ENCODE measurements at places on chromosomes 7 and 10.

DNA sequence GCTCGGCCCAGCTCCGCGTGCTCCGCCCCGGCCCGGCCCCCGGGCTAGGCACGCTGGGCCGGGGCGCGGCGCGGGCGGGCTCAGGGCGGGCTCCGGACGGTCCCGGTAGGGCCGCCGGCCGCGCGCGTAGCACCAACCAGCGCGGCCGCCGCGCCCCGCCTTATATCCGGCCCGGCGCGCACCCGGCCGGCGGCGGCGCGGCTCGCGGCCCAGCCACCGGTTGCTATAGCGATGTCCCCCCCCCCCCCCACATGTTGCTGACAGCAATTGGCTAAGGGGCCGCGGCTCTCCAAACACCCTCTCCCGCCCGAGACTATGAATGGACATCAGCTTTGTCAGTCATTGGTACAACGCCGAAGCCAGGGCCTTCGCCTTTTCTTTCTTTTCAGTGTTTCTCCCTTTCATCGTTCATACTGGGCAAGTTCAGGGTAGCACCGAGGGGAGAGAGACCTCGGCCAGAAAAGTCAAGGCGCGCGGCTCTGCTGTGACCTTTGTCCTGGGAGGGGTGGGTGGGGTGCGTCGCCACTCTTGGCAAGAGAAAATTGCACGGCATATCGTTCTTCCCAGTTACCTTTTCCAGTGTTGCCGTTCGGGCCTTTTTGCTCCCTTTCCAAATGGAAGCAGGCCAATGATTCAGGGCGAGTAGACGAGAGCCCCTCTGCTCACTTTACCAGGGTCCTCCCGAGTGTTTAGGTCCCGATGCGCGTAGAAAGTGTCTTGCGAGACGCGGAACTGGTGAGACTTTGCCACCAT, 354.2 kb downstream of the DNAJB6 start:
- DNase-seq: no peak

GRCh38 chr7:142413280-142414000, 155.6 kb upstream of the PRSS58 start:
- no peak for DNase-seq

- no peak for DNase-seq
These were observed 348.9 kb downstream of the PTPRN2 start for GRCh38 chr7:158238616-158239289.

DNA sequence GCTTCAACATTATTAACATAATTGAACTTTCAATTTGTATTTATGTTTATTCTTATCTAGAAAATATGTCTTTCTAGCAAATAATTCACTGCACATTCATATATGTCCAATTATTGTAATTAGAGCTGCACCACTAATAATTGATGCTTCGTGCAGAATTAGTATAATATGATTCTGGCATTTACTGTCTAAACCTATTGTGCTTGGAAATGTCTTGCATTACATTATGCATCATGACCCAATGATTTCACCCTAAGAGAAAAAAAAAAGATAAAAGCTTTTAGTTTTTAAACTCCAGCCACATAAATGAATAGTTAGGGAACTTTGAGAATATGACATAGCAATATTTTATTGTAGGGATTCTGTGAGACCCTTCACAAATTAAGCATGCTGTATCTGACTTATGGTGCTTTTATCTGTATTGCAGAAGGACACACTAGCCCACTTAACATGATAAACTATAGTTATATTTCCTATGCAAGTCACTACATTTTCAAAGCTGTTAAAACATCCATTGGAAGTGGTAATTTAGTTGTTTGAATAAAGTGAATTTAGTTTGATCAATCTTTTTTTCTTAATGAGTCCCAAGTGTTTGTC, 1609.1 kb downstream of the REEP3 start:
- no peak for DNase-seq

DNA sequence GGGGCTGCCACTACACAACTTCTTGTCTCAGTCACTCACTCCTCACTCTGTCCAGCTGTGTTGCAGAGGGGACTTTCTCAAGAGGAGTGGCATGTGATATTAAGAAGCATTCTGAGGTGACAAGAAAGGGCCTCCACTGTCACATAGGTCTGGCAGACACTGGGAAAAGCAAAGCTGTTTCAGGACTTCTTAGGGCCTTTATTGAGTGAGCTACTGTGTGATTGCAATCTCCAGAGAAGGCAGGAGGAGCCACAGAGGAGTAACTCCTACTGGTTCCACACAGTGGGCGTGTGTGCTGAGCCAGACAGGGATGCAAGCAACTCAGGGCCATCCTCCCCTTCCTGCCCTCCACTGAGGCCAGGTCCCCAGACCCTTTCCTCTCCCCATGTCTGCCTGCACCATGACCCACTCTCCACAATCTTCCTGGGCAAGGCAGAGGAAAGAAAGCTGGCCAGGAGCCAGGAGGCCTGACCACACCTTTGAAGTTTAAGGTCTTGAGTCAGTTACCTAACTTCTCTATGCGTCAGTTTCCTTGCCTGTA, 262.0 kb upstream of the ZMIZ1 start:
- no peak for DNase-seq

GRCh38 chr10:43347997-43348396, 23.4 kb upstream of the FXYD4 start:
- DNase-seq: no peak

DNA sequence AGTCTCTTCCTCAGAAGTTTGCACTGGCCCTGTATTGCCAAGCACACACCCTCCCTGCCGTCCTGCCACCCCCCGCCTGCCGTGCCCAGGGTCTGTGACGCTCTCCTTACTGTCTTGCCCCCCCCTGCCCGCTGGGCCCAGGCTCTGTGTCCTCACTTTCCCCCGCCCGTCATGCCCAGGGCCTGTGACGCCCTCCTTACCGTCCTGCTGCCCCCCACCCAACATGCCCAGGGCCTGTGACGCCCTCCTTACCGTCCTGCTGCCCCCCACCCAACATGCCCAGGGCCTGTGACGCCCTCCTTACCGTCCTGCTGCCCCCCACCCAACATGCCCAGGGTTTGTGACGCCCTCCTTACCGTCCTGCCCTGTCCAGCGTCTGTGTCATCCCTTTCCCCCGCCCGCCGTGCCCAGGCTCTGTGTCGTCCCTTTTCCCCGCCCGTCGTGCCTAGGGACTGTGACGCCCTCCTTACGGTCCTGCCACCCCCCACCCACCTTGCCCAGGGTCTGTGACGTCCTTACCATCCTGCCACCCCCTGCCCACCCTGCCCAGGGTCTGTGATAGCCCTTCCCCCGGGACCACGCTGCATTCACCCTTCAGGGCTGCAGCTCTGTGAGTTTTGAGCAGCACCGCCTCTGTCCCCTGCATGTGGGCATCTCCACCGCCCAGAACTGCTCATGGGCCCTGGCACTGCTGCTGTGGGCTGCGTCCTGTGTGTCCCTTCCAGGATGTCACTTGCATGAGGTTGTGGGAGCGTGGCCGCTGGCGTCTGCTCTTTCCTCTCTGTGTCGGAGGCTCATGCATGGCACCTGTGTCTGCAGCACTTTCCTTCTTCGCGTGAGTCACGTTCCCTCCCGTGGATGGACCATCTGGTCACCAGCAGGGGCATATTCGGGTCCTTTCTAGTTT, 19.3 kb upstream of the PRKAR1B start:
- DNase-seq: no peak

DNA sequence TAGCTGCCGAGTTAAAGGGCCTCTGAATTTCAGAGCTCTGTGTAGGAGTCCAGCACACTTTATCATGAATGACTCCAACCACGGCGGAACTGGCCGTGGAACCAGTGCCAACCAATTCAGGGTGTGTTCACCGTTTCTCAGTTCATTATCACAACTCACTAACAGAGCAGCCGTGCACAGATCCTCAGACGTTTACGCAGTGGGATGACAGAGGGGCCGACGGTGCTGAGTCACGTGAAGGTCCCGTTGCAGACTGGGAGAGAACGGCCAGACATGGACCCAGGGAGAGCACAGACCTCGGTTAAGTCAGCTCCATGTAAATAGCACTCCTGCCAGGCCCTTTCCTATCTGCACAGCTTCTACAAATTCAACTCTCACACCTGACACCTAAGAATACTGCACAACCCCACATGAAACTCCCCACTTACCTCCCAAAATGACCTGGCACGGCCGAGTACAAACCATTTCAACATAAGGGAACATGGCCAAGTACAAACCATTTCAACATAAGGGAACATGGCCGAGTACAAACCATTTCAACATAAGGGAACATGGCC, 95.5 kb downstream of the DIP2C start:
- no peak for DNase-seq

DNA sequence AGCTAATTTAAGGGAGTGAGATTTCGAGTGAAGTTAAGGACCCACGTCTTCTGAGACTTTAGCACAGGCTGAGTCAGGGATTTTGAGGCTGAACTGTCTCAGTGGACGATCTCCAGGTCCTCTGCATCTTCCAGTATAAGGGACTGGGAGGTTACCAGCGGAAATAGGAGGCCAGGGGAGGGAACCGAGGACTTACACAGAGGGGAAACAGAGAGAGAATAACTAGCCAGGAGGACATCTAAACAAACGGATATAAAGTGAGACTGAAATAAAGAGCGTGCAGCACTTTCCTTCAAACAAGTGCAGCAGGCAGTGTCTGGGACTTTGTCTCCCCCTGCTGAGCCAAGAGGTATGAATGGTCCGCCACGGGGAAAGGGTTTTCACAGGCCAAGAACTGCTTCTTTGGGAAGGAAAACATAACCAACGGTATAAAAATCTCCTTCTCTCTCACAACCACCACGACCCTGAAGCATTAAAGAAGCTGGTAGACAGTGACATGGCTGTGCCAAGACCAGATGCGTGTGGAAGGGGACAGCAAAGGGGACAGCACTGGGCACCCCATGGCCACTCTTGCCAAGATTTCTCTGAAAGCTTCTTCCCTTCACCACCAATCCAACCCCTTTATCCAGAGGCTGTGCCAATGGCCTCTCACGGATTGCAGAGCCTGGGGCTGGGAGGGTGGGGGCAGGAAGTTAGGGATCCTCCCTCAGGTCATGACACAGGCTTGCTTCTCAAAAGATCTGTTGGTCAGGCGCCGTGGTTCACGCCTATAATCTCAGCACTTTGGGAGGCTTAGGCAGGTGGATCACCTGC, 72.0 kb downstream of the SLC37A3 start:
- DNase-seq: no peak

DNA sequence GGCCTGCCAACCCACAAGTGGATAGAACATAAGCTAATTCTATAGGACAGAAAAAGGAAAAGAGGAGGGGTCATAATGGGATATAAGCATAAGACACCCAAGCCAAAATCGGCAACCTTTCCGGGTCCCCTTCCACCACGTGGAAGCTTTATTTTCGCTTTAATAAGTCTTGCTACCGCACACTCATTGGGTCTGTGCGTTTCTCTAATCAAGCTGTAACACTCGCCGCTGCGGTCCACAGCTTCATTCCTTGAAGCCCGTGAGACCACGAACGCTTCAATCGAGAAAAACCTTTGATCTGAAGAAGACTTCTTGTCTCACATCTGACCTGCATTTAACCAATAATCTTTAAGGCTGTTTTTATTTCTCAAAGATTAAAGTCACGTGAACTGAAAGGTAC, 35.8 kb upstream of the HECW1 start:
- DNase-seq: no peak

GRCh38 chr7:29281782-29282541, 87.4 kb downstream of the CHN2 start:
- no peak for DNase-seq

DNA sequence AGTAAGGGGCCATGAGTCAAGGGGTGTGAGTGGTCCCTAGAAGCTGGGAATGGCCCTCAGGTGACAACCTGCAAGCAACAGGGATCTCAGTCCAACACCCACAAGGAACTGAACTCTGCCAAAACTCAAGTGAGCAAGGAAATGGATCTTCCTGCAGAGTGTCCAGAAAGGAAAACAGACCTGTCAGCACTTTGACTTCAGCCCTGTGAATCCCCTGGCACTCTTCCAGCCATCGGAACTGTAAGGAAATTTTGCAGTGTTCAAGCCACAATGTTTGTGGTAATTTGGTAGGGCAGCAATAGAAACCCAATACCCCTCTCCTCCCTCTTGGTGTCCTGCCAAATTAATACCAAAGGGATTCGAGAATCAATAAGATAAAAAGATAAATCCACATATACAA, 6.9 kb downstream of the LYZL1 start:
- DNase-seq: no peak

DNA sequence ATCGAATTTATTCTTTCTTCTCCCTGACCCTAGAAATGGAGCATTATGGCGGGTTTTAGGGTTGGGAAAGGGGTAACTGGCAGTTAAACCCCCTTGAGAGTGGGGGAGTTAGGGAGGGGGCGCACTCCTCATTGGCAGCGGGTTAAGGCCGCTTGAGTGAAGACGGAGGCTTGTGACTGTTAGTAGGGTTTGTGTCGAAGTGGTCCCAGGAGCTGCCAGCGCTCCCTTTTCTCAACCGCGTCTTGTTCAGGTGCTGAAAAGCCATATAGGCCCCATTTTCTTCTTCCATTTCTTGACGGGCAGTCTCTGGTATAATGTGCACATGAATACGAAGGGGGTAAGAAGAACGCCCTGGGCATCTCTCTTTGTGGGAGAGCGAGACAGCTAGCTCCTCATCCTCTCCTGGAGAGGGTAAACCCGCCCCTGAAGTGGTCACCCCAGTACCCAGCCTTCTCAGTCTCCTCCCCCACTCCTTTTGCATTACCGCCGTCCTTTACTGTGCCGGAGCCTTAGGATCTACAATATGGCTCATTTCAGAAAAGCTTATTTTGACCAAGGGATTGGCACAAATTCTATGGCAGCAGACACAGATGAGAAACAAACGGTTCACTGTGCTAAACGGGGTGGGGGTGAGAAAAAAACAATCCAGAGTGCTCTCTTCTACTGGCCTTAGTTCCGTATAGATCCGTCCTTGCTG, 836 bp downstream of the KMT2E start:
- no peak for DNase-seq

- DNase-seq: no peak
These were observed 47.1 kb downstream of the MTURN start for GRCh38 chr7:30181736-30182522.

DNA sequence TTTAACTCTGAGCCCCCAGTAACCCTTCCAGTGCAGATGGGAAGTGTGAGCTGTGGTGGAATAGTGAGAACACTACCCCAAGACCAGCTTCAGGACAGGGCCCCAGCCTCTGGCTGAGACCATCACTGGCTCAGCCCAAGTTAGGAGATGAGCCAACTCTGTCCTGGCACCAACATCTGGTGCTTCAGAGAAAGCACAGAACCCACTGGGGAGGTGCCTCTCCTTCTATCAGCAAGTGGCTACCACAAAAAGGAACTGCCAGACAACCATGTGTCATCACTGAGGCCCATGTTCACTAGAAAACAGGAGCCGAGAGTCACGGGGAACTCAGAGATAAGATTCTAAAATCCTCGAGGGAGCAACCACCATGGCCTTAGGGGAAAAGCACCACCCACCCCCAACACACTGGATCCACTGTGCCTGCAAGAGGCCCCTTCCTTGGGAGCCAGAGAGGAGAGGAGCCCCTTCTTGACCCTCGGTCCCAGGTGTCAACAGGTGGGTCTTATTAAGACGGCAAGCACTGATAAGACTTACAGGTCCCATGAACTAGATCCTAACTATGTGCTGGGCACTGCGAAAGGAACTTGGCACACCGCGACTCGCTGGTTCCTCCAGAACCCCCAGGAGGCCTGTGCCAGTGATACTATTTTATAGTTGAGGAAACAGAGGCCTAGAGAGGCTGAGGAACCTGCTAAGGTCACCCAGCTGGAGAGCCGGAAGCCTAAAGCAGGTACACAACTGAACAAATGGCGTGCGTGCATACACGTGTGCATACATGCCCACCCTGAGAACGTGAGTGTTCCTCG, 102.7 kb downstream of the FAM53B start:
- DNase-seq: peak; percentile 78

- no peak for DNase-seq
These were observed 42.4 kb upstream of the GDF10 start for GRCh38 chr10:47257396-47258120.

- DNase-seq: no peak
These were observed 149.7 kb downstream of the PAXIP1 start for GRCh38 chr7:154853063-154853726.
